ENCODE measurements at places on chromosomes 12 and 14. TPM values are rescaled to one million over a fixed set of nuclear protein-coding genes. Genes with fewer than 3 reads are reported as not detected.

The RTN1 gene
- total RNA-seq = 0.12 TPM

The BCL2L2 gene
- total RNA-seq = 10.2 TPM

The BCL2L14 gene
- not detected for total RNA-seq

The SNRNP35 gene
- 20.6 TPM for total RNA-seq

The BEGAIN gene
- total RNA-seq = 0.69 TPM

The ETNK1 gene
- total RNA-seq = 17.0 TPM

The BDKRB2 gene
- total RNA-seq = 6.7 TPM
